ENCODE measurements at places on chromosomes 7 and 10.

- DNase-seq, result no peak
These were observed 25.1 kb downstream of the CDK14 start for GRCh38 chr7:90621125-90621746.

DNA sequence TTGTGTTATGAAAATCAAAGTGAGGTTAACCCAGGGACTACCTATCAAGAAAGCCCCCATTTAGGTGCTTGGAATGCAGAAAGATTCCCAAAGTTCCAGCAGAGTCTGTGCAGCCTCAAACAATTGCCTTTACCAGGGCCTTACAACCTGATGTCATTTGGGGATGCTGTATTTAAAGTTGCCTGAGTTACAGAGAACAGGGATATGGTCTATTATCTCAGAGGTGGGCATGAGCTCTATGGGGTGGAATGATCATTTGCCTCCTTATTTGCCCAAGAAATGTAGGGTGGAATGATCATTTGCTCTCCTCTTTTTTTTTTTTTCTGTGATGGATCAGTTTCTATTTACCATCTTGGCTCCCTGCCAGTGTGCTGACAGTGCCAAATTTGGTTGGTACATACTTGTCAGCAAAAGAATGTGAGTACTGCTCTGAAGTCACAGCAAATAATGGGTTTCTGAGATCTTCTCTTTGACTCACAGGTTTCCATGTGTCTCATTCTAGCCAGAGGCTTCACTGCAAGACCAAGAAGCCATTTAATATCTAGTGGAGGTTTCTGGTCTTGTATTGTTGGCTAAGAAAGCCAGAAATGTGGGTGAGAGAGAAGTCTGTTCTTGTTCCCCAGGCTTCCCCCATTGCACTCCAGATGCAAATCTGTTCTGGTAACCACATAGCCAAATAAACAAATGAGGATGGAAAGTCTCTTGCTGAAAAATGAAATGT, 45.5 kb upstream of the ZNRF2 start:
- no peak for DNase-seq

- no peak for DNase-seq
These were observed 89.6 kb downstream of the SVIL start for GRCh38 chr10:29545122-29545521.

GRCh38 chr10:60304829-60305379, 84.8 kb downstream of the ANK3 start:
- no peak for DNase-seq

DNA sequence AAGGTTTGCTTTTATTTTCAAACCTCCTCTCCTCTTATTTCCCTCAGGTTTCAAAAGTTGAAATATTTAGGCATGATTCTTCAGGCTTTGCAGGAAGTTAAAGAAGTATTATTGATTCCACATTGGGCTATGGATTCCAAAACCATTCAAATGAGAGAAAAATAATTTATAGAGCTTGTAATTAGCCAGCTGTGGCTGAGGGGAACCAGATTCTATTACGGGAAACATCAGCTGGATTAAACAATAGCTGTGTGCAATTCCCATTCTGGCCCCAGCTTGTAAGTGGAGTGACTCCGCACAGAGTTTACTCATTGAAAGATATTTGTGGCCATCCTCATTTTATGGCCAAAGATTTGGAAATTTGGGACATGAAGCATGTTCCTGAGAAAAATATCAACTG, 77.0 kb upstream of the PHYHIPL start:
- DNase-seq, result no peak

- DNase-seq, result no peak
These were observed 49.3 kb downstream of the CAMK2B start for GRCh38 chr7:44275957-44276570.

DNA sequence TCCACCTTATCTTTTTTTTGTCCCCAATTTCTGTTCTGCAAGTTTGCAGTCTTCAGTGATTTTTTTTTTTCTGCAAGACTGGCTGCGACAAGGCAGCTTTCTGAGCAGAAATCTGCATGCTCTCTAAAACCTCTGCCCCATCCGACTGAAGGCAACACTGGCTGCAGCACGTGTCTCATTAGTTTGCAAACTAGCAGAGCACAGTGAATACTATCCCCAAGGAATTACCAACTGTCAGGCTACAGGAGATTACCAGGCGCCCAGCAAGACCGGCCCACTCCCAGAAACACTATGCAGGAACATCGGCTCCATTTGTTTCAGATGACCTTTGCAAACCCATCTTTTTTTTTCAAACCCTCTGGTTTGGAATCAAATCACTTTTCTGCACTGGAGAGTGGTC, 538.8 kb downstream of the SORCS1 start:
- no peak for DNase-seq

DNA sequence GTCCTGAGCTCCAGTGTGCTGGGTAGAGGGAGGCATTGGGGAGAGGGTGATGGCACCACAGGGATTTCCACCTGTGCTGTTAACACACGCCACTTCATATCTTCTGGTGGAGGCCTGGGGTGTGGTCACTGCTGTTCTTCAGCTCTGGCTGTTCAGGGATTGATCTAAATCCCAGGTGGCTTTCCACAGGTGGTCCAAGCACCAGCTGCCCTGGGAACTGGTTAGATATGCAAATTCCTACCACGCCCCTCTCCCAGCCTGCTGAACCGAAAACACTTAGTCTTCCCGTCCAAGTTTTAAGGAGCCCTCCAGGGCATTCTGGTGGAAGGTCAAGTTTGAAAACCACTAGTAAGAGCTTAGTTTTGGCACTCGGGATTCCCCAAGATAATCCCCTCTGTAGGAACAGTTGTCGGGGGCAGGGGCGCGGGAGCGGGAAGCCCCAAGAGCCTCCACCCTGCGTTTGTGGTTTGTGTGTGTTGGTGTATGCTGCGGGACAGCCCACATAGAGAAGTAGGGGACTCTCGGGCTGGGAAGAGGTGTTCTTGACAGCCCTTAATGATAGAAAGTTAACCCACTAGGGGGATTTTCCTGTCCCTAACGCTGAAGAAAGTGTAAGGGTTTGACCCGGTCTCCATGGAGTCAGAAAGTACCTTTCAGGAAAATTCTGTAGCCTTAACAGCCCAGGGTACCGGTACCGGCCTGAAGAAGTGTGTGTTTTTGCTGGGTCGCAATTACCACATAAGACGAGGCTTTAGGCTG, 5.1 kb downstream of the DEPP1 start:
- DNase-seq, result no peak

GRCh38 chr10:697097-697875, 7.8 kb upstream of the DIP2C start:
- DNase-seq, result no peak

DNA sequence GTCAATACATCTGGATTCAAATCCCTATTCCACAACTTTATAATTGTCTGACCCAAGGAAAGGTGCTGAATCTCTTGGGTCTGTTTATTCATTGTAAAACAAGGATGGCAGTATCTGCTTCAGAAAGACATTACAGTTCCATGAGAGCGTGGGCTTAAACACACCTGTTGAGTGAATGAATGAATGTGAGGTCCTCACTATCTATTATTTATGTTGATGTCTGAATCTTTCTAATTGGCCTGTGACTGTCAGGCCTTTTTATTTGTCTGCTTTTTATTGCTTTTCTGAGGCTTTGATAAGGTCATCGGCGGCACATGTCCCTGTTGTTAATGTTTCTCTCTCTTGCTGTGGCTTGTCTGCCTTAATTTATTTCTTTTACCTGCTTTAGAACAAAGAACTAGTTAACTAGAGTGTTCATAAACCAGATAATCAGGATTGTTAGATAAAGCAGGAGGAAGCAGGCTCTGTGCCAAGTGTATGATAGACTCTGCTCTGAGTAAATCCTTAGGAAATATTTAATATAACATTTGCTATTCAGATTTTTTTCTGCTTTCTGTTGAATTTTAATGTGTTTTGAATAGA, 42.3 kb upstream of the CYCS start:
- DNase-seq, result no peak

- DNase-seq, result no peak
These were observed 99.6 kb downstream of the CHST15 start for GRCh38 chr10:123993534-123994416.

DNA sequence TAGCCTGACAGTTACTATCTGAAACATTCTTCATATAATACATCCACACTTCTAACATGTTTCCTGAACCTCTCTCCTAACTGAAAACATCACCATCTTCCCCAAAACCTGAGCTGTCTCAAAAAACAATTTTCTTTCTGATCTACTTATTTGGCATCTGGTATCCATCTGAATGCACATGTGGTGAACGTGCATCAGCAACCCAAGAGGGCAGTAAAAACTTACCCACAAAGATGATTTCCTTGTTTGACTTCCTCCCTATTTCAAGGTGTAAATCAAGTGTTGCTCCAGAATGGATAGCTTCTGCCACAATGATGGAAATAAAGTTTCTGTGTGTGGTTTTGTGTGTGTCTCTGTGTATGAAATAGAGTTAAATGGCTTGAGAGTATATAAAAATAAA, 500.4 kb downstream of the MAGI2 start:
- no peak for DNase-seq

DNA sequence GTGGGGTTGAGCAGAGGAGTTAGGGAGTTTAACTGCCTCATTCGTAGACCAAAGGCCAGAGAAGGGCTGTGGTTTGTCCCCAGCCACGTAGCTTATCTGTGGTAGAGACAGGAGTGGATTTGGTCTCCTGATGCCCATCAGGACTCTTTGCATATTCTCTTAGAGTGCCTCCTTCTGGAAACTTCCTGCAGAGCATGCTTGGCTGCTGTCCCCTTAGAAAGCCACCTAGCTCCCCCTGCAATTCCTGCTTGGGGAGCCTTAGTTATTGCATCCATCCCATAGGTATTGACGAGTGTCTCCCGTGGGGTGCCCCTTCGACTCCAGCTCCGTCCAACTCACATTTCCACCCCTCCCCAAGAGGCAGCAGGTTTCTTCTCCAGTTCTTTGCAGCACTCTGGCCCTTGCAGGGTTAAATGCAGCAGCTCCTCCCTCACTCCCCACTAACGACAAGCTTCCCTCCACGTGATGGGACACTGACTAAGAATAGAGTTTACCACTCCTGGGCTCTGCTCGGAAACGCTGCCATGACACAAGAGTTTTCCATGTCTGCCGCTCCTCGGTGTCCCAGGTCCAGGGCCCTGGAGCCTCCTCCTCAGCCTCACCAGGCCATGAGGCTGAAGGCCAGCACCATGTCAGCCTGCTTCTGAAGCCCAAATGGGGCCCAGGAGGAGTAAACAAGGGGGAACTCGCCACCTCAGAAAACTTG, 147.8 kb upstream of the UNC5B start:
- DNase-seq, result no peak

DNA sequence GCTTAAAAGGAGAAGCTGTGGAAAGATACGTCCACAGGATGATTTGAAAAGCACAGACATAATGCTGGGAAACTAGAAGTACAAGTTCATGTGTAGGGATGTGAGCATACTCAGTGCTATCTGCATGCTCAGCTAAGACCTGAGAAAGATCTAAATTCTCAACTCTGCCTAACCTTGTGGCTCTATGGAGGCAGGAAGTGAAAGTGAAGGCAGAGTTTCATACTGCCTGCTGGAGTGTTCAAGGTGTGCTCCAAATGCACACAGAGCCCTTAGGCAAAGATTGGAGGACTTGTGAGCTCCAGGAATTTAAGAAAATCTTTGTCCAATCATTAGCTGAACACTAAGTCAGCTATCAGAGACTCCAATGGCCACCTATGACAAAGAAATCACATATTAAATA, 190.9 kb downstream of the RNLS start:
- no peak for DNase-seq

- DNase-seq, result no peak
These were observed 105.7 kb downstream of the ELAPOR2 start for GRCh38 chr7:86953653-86954336.

GRCh38 chr10:69567920-69568319, 5.3 kb downstream of the NEUROG3 start:
- no peak for DNase-seq

GRCh38 chr7:68441645-68442044, 1156.6 kb upstream of the AUTS2 start:
- no peak for DNase-seq

DNA sequence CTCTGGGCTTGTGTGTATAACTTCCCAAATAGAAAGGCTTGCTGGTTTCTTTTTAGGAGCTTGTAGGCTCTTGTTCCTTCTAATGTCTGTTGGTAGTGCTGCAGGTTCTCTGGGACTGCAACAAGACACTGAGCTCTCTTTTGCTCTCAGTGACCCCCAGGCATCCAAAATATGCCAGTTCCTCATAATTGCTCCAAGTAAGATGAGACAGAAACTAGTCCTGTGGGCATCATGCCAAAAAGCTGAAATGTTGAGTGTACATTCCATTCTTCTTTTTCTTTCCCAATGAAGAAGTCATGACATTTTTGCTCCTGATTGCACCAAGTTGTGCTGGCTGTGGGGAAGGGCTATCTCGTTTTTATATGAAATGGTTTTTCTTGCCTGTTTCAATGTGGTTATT, 7.1 kb upstream of the BTBD16 start:
- no peak for DNase-seq

GRCh38 chr7:36598054-36598674, 126.1 kb downstream of the AOAH start:
- DNase-seq, result no peak

- no peak for DNase-seq
These were observed 1.2 kb downstream of the ADIRF start for GRCh38 chr10:86969421-86970041.
